Right renal pelvis (tissue), 4 donors: ENCODE measurements at places on chromosomes 1 and 21.
A peak's percentile ranks its signal among the peaks of the same experiment; 100 is the strongest.

- no peak for DNase-seq
Measured at GRCh38 chr1:176601348-176601747, 138.4 kb downstream of the PAPPA2 start.

GRCh38 chr1:5343256-5344020 lies 648.8 kb downstream of the NPHP4 start:
- no peak for DNase-seq

- DNase-seq, result peak; percentile 44
Measured at GRCh38 chr1:66563094-66563800, 29.3 kb downstream of the SGIP1 start.

GRCh38 chr1:54125386-54126070 lies 27.3 kb downstream of the CDCP2 start:
- DNase-seq, result no peak

- DNase-seq, result no peak
Measured at GRCh38 chr1:66360285-66360724, 173.6 kb upstream of the SGIP1 start.

- DNase-seq, result no peak
Measured at GRCh38 chr1:51280321-51280978, 44.4 kb downstream of the RNF11 start.

- DNase-seq, result no peak
Measured at GRCh38 chr21:27572696-27573095, 605.8 kb upstream of the ADAMTS5 start.

- DNase-seq, result no peak
Measured at GRCh38 chr1:66300972-66301451, 232.9 kb upstream of the SGIP1 start.

DNA sequence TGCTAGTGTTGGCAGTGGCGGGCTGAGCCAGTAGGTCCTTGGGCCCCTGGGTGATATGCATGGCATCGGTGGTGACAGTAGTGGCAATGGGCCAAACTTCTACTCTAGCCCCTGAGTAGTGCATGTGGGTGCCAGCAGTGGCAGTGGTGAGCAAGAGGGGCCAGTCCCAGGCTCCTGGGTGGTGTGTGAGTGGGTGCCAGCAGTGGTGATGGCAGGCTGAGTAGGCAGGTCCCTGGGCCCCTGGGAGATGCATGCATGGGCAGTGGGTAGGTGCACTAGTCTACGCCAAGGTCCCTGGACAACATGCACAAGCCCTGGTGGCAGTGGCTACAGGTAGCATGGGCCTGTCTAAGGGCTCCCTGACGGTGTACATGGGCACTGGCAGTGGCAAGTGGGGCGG lies 24.6 kb upstream of the TTC22 start:
- DNase-seq, result no peak

- peak; percentile 95 for DNase-seq
Measured at GRCh38 chr1:201828820-201829774, at the start of gene IPO9. IPO9 (plus strand) TSS chr1:201829157; CDS start chr1:201829210, 53 bp downstream.

GRCh38 chr1:170662561-170663403 lies 1.1 kb upstream of the PRRX1 start:
- DNase-seq, result no peak

DNA sequence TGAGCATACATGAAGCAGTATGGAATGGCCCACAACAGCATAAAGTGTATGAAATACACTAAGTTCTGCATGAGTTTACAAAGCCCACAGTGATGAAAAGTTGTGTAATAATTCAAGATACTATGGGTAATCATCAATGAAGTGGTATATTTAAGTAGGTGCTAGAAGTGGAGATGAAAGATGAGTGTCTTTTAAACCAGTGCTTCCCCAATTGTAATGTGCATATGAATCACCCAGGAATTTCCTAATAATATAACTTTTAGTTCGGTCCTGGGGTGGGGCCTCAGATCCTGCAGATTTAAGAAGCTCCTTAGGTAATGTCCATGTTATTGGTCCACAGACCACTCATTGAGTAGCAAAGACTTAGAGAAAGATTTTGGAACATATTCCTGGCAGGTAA lies 184.9 kb downstream of the DUSP10 start:
- no peak for DNase-seq

DNA sequence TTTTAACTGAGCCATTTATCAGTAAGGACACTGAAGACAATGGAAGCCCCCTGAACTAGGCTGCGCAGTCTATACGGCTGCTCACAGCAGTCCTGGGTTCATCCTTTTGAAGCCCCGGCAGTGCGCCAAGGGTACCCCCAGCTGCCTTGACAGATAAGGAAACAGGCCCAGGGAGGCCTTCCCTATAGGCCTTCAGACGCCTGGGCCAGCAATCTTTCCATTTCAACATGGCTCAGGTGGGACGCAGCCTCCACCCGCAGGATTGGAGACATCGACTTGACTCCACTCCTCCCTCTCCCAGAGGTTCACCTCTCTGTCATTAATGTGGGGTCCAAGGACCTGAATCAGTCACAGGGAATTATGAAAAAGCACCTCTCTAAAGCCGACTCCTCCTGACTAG lies 2.8 kb upstream of the LYPD8 start:
- no peak for DNase-seq

DNA sequence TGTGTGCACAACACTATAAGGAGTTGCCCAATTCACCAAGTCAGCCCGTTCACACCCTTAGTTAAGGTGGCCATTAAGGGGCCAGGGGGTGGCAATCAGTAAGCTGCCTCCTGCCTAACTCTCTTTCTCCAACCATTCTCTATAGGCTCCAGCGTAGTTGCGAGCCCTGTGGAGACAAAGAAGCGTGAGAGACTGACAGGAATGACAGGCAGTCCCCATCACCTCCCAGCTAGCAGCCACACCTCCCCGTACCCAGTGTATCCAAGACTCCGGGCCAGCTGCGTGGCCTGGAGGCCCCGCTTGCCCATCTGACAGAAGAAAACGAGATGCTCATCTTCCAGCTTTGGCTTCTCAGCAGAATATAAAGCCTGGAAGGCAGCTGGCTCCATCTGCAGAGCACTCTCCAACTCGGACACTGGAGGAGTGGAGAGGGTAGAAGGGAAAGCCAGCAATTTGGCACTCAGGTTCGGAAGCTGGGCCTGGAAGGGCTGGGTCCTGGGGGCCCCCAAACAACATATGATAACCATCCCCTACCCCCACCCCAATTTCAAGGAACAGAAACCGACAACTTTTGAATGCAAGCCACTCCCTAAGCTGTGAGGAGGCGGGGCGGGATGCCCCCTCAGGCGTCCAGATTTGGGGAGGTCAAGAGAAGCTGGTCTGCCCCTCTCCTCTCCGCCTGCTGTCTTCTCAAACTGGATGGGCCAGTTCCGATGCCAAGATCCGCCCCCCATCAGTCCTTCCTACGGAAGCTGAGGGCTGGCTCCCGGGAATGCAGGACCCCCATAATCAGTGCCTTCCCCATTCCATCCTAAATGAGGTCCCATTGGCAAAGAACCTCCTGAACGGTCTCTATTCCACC lies 872 bp downstream of the TSTD1 start:
- DNase-seq, result no peak

DNA sequence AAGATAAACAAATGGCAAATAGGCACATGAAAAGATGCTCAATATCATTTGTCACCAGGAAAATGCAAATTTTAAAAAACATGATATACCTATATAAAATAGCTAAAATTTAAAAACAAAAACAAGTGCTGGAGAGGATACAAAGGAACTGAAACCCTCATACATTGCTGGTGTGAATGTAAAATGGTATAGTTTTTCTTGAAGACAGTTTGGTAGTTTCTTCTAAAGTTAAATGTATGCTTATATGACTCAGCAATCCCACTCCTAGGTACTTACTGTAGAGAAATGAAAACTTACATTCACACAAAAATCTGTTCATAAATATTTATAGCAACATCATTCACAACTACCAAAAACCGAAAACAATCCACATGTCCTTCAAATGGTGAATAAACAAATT lies 11.2 kb downstream of the TAF12 start:
- no peak for DNase-seq

GRCh38 chr21:25459365-25459764 lies 147.9 kb downstream of the MRPL39 start:
- DNase-seq, result no peak

GRCh38 chr1:203444171-203444576 lies 31.4 kb upstream of the PRELP start:
- no peak for DNase-seq

DNA sequence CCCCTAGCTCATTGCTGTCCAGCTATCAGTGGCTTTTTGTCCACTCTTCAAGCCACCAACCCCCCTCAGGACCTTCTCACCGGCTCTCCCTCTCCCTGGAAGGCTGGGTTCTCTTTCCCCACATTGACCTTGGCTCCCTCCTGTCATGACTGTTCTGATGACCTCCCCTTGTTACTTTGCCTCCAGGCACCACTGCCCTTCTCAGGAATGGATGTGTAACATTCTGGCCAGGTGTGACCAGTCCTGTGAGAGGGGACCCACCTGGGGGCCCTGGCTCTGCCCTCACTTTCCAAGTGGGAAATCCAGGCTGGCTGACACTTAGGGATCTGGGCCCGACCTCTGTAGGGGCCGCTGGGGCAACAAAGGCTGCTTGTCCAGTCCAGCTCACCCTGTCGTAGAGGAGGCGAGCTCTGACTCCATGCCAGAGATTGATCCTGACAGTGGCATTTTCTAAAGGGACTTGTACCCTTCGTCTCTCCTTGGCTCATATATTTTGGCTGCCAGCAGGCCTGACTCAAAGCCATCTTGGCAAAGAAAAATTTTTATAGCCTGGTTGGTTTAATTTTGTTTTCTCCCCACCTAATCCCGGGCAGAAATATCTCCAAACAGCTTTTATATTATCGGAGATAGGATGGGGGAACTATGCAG lies 37.9 kb upstream of the USP24 start:
- DNase-seq, result no peak

DNA sequence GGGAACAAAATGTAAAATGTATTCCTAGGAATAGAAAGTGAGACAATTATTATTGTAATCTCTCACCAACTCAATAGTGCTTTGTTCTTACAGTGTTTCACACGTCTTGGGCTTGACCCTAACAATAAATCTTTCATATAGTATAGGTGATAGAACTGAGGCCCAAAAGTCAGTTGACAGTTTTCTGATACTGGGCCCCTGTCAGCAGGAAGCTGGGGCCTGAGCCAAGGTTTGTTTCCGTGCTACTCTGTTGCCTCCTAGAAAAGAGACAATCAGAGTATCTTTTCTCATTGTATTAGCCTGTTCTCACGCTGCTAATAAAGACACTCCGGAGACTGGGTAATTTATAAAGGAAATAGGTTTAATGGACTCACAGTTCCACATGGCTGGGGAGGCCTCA lies 5.0 kb downstream of the RRP1B start:
- DNase-seq, result no peak

DNA sequence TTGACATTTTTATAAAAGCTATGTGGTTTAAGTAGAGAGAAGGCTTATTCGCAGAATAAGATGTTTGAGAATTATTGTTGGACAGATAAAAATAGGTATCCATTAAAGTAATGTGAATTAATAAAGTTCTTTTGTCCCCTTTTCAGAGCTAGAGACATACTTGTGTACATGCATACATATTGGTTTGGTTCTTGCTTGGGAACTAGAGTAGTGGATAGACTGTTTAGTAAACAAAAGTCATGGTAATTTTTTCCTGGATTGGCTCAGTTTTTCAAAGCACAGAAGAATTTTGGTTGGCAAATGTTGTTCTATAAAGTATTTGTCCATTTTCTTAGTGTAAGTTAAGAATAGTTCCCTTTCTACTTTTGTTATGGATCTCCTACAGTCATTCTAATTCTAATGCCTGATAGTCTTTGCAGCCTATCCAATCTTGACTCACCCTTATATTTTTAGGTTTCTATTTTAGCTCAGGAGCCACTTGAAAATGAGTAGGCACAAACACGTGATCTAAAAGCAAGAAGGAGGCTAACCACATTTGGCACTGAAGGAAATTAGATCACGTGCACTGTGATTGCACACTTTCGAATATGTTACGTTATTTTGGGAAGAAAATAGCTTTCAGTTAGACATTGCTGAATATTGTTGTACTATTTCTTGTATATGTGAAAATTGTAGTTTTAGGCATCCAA lies 47.0 kb downstream of the RABGAP1L start:
- DNase-seq, result no peak

GRCh38 chr1:101843160-101843559 lies 153.6 kb downstream of the OLFM3 start:
- DNase-seq, result no peak

GRCh38 chr21:20647607-20648006 lies 350.6 kb upstream of the NCAM2 start:
- DNase-seq, result no peak

- no peak for DNase-seq
Measured at GRCh38 chr1:24391882-24392603, 21.5 kb downstream of the STPG1 start.

DNA sequence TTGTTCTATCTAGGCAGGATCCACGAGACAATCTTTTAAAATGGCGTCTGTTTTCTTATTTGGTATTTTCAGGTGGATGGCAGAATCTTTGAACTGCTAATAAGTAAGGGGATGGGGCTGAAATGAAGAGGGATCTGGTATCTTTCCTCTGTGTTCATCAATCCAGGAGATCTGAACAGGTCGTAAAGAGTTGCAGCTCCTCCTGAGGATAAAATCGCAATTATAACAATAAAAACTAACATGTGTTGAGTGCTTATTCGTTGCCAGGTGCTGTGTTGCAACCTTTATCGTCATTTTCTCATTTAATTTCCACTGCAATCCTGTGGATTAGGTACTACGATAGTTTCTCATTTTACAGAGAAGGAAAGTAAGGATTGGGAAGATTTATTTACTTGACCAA lies 134.6 kb upstream of the DPYD start:
- DNase-seq, result no peak

- no peak for DNase-seq
Measured at GRCh38 chr1:79322511-79323027, 316.0 kb upstream of the ADGRL4 start.

- DNase-seq, result no peak
Measured at GRCh38 chr1:20233394-20233793, 47.1 kb upstream of the PLA2G2C start.

- no peak for DNase-seq
Measured at GRCh38 chr1:222754366-222755139, 17.6 kb downstream of the FAM177B start.

GRCh38 chr1:40226192-40226591 lies 21.5 kb upstream of the TMCO2 start:
- no peak for DNase-seq

GRCh38 chr1:217526636-217527035 lies 104.3 kb downstream of the GPATCH2 start:
- no peak for DNase-seq
